ENCODE measurements at places on chromosomes 6 and 20.
A peak's percentile ranks its signal among the peaks of the same experiment; 100 is the strongest.

DNA sequence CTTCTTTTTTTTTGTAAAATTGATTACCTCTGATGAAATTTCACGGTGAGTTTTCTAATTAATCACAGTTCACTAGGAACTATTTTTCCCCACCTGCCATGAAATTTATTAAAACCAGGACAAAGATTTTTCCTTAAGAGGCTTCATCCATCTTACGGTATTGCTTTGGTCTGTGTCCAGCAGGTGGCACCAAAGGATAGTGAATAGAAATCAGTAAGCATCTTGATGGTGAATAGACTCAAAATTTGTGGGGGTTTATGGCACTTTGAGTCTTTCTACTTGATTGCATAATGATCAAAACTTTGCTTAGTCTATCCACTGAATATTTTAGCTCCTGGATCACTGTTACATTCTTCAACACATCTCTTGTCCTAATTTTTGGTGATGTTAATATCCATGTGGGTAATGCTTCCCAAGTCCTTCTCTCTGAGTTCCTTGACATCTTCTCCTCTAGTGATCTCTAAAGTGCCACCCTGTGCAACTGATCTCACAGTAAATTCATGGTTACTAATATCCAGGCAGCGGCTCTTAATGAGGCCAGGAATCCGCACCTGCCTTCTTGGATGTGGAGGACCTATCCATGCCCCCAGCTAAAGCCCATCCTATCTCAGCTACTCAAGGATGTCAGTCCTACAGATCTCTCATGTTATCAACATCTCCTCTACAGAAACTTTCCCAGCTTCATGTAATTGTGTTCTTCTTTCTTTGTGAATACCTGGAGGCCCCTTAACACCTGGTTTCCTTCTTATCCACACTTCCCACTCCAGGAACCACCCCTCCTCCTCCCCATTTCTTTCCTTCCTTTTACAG is 54.5 kb downstream of the STMND1 start:
- DNase-seq = peak; percentile 17

DNA sequence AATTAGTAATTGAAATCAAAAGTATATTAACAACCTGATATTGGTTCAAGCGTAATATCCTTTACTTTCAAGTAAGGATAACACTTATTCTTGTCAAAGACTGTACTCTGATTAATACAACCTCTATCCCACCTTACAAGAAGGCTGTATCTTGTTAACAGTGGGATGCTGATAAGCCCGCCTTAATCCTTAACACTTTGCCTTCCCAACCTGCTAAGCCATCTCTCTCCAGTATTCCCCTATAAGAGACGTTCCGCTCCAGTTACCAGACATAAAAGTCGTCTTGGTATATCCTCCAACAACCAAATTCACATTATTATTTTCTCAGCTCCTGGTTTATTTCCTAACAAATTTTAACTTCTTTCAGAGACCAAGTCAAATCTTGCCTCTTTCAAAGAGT is 2.0 kb downstream of the BTBD9 start:
- DNase-seq = no peak

- no peak for DNase-seq
Observed at GRCh38 chr6:164101859-164102258, 687.3 kb downstream of the QKI start.

- peak; percentile 94 for DNase-seq
Observed at GRCh38 chr6:20664250-20664649, 130.0 kb downstream of the CDKAL1 start.

- no peak for DNase-seq
Observed at GRCh38 chr6:73558624-73559398, 38.0 kb upstream of the EEF1A1 start.

DNA sequence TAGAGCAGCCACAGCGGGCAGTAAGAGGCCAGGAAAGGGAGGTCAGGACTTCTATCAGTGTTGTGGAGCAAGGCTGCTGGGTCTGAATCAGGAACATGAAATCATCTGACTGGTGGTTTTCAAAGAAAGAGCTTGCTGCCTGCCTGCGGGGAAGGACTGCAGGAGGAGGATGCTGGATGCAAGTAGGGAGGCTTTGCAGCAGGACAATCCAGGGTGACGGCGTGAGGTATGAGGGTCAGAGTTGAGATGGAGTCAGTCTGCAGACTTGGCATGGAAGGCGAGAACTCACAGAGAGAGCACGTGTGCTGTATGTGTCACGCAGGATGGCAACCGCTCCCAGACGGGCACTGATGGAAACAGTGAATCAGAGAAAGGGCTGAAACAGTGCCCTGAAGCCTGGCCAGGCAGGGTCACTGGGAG is 59.2 kb upstream of the CD93 start:
- no peak for DNase-seq

DNA sequence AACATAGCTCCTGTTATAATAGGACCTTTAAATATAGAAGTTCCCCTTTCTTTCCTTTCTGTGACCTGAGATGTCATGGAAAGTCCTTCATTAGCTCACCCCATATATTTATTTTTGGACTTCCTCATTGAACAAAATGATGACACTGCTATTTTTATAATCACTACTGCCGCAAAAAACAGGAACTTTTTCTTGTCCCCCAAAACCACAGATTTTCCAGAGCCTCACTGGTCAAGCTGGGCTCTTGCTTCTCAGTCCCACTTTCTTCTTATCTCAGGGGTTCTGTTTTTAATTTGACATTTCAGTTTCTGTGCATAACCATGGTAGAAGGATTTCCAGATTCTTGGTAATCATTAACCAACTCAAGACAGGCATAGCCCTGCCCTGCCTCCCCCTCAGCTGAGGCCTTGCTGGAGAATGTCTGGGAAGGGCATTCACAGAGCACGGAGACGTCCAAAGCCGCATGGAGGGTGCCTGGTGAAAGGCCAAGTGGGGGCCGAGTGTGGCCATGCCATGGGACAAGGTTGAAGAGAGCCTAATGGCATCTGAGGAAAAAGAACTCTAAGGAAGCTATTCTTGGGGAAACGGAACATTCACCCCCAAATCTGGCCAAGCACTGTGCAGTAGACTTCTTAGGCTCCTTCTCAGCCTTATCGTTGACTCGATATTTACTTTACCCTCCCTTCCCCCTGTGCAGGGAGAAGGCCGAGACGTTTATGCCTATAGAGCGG is 73.7 kb downstream of the EDN1 start:
- DNase-seq = no peak

- no peak for DNase-seq
Observed at GRCh38 chr6:106199998-106200397, 113.9 kb downstream of the PRDM1 start.

DNA sequence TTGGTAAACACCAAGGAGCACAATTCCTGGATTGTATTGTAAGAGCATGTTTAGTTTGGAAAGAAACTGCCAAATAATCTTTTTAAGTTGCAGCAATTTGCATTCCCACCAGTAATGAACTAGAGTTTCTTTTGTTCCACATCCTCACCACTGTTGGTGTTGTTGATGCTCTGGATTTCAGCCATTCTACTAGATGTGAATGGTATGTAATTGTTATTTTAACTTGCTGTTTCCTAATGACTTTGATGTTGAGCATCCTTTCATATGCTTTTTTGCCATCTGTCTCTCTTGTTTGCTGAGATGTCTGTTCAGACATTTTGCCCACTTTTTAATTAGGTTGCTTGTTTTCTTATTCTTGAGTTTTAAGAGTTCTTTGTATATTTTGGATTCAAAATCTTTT is 1654.1 kb downstream of the GRIK2 start:
- DNase-seq = no peak

DNA sequence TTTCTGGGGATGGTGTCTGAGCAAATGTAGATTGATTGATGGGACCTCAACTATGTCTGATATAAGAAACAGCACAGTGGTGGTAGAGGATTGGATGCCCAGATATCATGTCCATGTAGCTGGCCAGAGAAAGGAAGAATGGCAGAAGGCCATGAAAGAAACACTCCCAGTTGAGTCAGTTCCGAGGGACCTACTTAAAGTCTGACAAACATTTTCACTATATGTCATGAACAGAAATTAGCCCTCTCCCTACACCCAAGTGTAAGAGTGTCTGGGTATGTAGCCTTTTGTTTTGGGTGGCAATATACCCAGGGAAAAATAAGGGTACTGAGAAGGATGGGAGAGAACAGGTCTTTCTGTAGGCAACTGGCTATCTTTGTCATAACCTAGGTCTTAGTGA is 434.2 kb downstream of the BCKDHB start:
- DNase-seq = no peak

- no peak for DNase-seq
Observed at GRCh38 chr6:139582956-139583355, 208.5 kb upstream of the CITED2 start.

DNA sequence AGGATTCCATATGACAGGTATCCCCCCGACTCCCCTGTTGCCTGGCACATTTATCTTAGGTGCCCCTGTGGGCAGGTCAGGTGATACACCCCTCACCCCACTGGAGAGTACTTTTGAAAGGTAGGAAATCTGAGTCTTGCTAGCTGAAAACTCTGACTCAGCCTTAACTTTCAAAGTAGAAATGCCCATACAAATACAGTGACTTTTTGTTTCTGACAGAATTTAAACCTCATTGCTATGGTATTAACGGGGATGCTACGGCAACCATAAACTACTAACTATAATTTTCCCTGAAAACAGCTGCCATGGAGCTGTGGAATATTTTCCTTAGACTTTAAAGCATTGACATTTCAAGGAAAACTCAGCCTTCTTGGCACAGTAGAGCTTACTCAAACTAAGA is 536.0 kb downstream of the RFPL4B start:
- no peak for DNase-seq

- DNase-seq = no peak
Observed at GRCh38 chr6:151551223-151551857, 57.5 kb downstream of the CCDC170 start.

- no peak for DNase-seq
Observed at GRCh38 chr6:16712255-16712930, 48.9 kb downstream of the ATXN1 start.

- DNase-seq = no peak
Observed at GRCh38 chr20:38143646-38144554, 21.2 kb downstream of the TGM2 start.

DNA sequence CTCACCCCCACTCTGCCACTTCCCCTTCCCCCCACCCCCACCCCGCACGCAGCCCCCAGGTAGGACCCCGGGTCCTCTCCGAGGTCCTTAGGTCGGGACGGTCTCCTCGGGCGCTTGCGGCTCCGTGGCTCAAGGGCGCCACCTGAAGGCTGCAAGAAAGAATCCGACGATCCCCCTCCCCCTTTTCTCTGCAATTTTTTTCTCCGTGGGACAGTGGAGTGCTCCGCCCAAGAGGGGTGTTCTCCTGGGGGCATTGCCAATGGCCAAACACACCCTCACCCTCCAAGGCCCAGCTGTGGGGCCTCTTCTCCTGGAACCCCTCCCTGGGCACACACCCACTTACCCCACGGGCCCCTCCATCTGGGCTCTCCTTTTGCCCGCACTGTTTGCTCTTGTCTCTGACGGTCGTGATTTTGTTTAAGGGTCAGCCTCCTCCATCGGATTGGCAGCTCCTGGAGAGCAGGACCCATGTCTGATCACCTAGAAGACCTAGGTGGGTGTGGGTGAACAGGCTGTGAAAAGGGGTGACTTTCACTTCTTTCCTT is 1.1 kb upstream of the TMEM74B start:
- peak; percentile 14 for DNase-seq

DNA sequence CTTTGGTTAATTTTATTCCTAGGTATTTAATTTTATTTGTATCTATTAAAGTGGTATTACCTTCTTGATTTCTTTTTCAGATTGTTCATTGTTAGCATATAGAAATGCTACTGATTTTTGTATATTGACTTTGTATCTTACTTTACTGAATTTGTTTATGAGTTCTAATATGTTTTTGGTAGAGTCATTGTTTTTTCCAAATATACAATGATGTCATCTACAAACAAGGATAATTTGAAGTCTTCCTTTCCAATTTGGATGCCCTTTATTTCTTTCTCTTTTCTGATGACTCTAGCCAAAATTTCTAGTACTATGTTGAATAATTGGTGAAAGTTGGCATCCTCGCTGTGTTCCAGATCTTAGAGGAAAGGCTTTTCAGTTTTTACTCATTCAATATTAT is 43.0 kb upstream of the HMGCLL1 start:
- DNase-seq = no peak

DNA sequence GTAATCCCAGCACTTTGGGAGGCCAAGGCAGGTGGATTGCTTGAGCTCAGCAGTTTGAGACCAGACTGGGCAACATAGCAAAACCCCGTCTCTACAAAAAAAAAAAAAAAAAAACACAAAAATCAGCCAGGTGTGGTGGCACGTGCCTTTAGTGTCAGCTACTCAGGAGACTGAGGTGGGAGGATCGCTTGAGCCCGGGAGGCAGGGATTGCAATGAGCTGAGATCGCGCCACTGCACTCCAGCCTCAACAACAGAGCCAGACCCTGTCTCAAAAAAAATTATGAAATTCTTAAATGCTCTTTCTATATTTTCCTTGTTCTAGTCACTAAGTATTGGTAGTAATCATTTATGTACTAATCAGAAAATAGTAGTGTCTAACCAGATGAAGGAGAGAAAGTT is 30.6 kb downstream of the SYTL3 start:
- no peak for DNase-seq

DNA sequence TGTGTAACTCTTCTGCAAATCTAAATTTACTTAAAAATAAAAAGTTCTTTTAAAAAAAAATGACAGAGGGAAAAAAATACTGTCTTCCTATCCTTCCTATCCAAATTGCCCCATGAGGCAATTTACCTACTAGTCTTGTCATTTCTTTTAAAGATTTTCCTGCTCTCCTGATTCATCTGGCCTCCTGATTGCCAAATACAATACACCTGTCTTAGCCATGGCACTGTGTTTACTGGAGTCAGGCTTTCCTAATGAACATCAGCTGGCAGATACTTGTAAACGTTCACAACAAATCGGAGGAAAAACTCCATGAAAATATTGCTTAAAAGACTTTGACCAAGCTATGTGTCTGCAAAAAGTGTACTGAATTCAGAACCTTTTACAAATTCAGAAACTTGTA is 21.5 kb downstream of the TM9SF4 start:
- no peak for DNase-seq

DNA sequence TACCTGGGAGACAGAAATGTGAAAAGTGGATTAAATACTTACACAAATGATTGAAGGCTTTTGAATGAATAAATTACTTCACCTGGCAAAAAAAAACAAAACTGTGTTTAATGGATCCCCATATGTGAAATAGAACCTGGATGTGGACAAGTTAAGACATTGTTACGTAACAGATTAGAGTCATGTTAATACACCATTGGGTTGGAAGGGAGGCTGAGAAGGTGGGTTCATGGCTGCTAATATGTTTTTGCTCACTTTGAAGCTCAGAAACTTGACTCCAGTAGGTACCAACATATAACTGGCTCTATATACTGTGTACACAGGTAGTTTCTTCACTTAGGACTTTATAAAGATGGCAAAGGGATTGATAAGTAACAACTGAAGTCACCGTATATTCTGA is 21.4 kb upstream of the TENT5A start:
- DNase-seq = no peak

All from DMS79 treated with DMSO at 0.1 percent for 48 hours (cell line).